ENCODE measurements at places on chromosomes 12 and 14.

DNA sequence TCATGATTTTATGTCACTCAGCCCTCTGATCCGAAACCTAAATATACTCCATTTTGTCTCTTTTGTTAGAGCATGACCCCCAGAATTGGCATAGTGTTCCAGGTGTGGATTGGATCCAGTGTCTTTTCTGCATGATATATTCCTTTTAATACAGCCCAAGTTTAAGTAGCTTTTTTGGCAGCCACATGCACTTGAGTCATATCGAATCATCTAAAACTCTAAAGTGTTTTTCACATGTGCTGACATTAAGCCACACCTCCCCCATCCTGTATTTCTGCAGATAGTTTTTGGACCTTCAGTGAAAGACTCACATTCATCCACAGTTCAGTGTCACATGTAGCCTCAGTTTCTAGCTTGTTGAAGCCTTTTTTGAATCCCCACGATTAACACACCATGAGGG lies 30.6 kb downstream of the BORCS5 start:
- peak; percentile 53 for DNase-seq

GRCh38 chr12:16076557-16076956 lies 165.4 kb downstream of the DERA start:
- DNase-seq: peak; percentile 66

DNA sequence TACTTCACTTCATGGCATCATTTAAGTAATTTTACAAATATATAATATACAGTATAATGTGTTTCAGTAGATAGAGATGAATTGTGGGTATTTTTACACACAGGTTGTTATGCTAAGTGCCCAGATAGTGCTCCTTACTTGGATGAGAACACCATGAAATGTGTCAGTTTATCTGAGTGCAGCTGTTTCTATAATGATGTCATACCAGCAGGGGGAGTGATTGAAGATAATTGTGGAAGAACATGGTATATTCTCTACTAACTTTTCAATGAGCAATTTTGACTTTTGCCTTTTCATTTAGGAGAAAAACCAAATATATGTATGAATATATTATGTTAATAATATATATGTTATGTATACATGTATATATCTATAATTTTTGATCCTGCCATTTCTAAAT lies 221.6 kb downstream of the LRRK2 start:
- DNase-seq: peak; percentile 42

DNA sequence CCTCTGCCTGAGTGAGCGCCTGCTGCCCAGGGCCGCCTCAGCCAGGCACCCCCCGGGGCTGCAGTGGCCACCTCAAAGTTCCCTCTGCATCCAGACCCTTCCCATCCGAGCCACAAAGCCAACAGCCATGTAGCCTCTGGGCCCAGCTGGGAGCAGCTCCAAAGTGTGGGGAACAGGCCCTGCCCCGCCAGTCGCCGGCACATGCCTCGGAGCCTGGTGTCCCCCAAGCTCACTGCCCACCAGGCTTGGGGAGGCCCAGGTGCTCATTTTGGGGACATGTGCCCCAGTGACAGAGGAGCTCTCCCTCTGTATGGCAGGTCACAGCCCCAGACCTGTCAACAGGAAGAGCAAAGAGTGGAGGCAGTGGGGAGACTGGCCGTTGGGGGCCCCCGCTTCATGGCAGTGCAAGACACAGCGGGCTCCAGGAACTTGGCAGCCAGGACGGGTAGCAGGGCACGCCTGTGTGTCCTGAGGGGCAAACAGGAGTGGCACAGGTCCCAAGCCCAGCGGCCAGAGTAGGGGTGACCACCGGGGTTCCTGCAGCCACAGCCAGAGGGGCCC lies 29.9 kb downstream of the JAG2 start:
- no peak for DNase-seq

DNA sequence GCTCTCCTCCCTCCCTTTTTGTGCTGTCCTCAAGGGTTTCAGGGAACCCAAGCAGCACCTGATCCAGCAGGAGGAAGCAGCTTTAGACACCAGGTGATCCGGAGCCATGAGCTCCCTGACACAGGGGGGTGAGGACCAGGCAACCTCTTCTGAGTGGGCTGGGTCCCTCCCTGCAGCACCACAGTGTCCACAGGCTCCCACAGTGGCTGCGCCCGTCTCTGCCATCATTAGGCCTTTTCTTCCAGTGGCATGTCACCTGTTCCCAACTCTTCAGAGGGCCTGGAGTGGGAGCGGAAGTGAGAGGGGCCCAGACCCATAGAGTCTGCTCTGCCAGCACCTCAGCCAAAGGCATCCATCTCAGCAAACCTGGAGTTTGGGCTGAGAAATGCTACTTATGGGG lies 421 bp upstream of the KRT76 start:
- no peak for DNase-seq

- no peak for DNase-seq
Observed at GRCh38 chr14:46306267-46306666, 345.3 kb downstream of the RPL10L start.

- no peak for DNase-seq
Observed at GRCh38 chr12:4806439-4807115, 86.4 kb downstream of the GALNT8 start.

DNA sequence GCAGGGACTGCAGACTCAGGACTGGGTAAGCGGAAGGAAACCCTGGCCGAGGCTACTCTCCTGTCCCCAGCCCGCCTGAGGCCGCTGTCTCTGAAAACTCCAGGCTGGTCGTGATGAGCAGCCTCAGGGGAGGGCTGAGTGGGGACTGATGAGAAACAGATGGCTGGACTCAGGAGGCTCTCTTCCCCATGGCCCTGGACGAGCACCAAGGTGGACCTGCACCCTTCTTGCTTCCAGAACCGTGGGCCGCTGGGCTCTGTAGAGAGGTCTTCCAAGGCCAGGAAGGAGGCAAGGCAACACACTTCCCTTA lies 1.1 kb downstream of the TEX22 start:
- DNase-seq: no peak

GRCh38 chr14:59450716-59451115 lies 14.5 kb downstream of the GPR135 start:
- DNase-seq: no peak

DNA sequence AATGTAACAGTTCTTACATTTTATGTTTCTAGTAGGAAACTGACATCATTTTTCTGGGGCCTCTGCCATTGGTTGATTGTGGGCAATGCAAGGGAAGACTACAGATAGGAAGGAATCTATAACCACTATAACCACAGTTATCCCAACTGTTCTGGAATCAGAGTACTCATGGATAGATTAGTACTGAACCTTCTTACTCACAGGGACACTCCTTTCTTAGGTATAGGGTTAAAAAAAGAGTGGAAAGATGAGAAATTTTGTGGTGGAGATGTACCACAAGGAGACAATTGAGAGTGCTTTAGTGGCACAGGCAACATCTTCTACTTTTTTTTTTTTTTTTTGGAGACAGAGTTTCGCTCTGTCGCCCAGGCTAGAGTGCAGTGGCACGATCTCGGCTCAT lies 21.0 kb downstream of the TMEM116 start:
- no peak for DNase-seq

DNA sequence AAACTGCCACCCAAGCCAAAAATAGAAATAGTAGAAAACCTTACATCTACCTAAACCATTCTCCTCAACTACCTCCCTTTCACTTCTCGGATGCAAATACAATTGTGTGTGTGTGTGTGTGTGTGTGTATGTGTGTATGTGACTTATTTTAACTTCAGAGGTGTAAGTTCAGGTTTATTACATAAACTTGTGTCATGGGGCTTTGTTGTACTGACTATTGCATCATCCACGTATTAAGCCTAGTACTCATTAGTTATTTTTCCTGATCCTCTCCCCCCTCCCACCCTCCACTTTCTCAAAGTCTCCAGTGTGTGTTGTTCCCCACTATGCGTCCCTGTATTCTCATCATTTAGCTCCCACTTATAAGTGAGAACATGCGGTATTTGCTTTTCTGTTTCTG lies 592.5 kb upstream of the ATP2B1 start:
- DNase-seq: no peak

Data from PC-3 (cell line).